Right atrium auricular region (tissue), 2 donors: ENCODE measurements at places on chromosomes 12 and 14. TPM values are rescaled to one million over a fixed set of nuclear protein-coding genes. Genes with fewer than 3 reads are reported as not detected.

GRCh38 chr12:56021889-56022497, 1.1 kb downstream of the IKZF4 start:
- DNase-seq, result no peak

DNA sequence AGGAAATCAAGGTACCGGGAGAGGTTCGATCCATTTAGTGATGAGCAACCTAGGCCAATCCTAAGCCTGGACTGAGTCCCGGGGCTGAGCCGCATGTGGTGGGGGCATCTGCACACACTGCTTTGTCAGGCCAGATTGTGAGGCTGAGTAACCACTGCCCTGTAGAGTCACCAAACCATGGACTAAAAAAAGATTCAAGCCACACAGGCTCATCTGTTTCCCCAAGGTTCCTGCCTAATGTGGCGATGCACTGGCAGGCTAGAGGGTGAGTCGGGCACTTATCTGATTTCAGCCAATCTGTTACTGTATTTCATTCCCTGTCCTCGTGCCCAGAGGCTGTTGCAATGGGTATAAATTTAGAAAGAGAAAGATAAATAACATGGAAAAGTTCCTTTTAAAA, 140.8 kb downstream of the TTC7B start:
- no peak for DNase-seq

DNA sequence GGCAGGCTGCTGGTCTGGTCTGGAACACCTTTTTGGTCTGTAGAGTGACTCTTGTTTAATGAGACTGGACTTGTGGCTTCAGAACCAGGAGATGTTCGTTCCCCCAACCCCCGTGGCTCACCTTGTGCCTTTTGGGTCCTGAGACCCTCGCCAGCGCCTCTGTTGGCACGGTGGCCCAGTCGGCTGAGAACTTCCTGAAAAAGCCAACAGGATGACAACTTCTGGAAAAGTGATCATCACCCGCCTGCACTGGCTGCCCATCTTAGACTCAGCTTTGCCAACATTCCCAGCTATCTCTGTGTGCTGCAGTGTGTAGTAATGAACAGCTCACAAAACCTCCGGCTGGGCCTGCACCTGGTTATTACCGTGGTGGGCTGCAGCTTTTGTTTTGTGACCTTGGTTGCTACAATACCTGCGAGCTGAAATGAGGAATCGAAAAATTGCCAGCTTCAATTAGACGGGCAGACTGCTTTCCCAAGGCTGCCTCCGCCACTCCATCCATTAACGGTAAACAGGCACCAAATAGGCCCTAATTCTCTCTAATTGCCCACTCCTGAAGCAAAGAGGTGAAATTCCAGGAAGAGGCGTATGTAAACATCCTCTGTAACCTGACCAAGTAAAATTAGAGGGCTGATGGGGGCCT, 16.0 kb downstream of the MEG3 start:
- no peak for DNase-seq

DNA sequence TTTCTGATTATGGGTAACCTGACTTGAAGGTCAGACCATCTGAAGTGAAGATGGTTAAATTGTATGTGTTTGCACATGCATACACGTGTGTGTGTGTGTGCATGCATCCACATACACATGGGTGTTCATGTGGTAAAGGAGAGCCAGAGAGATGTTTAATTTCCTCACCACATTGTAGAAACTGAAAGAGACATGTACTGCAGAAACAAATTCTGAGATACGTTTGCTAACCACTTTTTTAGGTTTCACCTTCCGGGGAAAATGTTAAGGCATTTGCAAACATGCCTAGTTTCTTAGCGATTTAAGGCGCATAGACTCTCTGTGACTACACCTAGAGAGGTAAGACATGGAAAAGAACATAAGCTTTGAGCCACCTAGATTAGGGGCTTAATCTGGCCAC, 362.9 kb downstream of the RAD51B start:
- DNase-seq, result no peak

DNA sequence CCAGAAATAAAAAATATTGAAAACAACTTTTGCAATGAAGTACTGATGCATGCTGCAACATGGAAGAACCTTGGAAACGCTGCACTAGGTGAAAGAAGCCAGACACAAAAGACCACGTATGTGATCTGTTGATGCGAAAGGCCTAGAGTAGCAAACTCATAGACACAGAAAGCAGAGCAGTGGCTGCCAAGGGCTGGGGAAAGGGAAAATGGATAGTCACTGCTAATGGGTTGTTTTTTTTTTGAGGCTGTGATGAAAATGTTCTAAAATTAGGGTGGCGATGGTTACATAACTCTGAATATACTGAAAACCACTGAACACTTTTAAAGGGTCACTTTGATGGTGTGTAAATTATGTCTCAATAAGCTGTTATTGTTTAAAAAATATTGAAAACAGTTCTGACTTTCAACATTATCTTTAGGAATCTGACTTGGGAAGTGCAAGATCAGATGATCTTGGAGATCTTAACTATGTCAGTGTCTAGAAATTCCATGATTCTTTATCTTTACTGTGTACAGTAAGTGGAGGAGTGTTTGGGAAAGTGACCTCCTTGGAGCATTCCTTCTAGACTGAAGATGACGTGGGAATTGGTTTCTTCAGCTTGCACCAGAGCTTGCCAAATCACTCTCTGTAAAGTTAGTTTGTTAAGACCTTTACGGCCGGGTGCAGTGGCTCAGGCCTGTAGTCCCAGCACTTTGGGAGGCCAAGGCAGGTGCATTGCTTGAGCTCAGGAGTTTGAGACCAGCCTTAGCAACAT, 12.4 kb downstream of the MLXIP start:
- DNase-seq, result no peak

- DNase-seq, result no peak
Observed at GRCh38 chr14:77097006-77097699, 905 bp upstream of the CIPC start.

GRCh38 chr12:110888256-110888991, 32.0 kb downstream of the MYL2 start:
- no peak for DNase-seq

GRCh38 chr12:47803191-47803875, 16.4 kb downstream of the HDAC7 start:
- no peak for DNase-seq

- DNase-seq, result no peak
Observed at GRCh38 chr12:54415221-54415929, 3.7 kb downstream of the ITGA5 start.

The FKBP11 gene
- total RNA-seq, result 10.2 TPM

The RASSF9 gene
- 2.2 TPM for total RNA-seq
